Left renal cortex interstitium (tissue), 4 donors: ENCODE measurements at places on chromosomes 3 and 15. TPM values are rescaled to one million over a fixed set of nuclear protein-coding genes. Genes with fewer than 3 reads are reported as not detected.

Gene RASGRP1
- 13.0 TPM for polyA plus RNA-seq

Gene CYP8B1
- 0.62 TPM for polyA plus RNA-seq

Gene C3orf22
- polyA plus RNA-seq: not detected

Gene GHSR
- polyA plus RNA-seq: not detected

Gene ISG20
- 1.1 TPM for polyA plus RNA-seq

Gene TM4SF1
- polyA plus RNA-seq: 65.2 TPM

Gene SCAANT1
- polyA plus RNA-seq: 1.8 TPM

Gene TMIE
- polyA plus RNA-seq: 1.1 TPM

Gene ZNF662
- polyA plus RNA-seq: 20.1 TPM

Gene ITIH3
- polyA plus RNA-seq: 8.2 TPM

Gene CRTAP
- 191 TPM for polyA plus RNA-seq

Gene POLQ
- polyA plus RNA-seq: 7.8 TPM

Gene NR2E3
- 0.82 TPM for polyA plus RNA-seq

Gene SPINK8
- polyA plus RNA-seq: 0.31 TPM

Gene GPR27
- polyA plus RNA-seq: 10.0 TPM

Gene ZNF197
- polyA plus RNA-seq: 31.3 TPM

Gene SLC51B
- polyA plus RNA-seq: 9.0 TPM

Gene FETUB
- 0.33 TPM for polyA plus RNA-seq

Gene MKRN2OS
- polyA plus RNA-seq: 2.7 TPM

Gene GMPPB
- polyA plus RNA-seq: 19.2 TPM

Gene COX17
- 42.3 TPM for polyA plus RNA-seq

Gene TM4SF18
- 27.4 TPM for polyA plus RNA-seq

Gene HIGD1A
- 135 TPM for polyA plus RNA-seq

Gene APEH
- polyA plus RNA-seq: 147 TPM

Gene LRRC31
- 0.29 TPM for polyA plus RNA-seq

Gene ERICH6
- 0.76 TPM for polyA plus RNA-seq

Gene CLDND1
- 140 TPM for polyA plus RNA-seq

Gene CLDN18
- 3.0 TPM for polyA plus RNA-seq

Gene PATL2
- polyA plus RNA-seq: 1.9 TPM

Gene GPR87
- polyA plus RNA-seq: not detected
